Activated CD8-positive, alpha-beta memory T cell treated with anti-CD3 and anti-CD28 coated beads for 4 hours (primary cell): ENCODE measurements at places on chromosomes 7 and 10.

DNA sequence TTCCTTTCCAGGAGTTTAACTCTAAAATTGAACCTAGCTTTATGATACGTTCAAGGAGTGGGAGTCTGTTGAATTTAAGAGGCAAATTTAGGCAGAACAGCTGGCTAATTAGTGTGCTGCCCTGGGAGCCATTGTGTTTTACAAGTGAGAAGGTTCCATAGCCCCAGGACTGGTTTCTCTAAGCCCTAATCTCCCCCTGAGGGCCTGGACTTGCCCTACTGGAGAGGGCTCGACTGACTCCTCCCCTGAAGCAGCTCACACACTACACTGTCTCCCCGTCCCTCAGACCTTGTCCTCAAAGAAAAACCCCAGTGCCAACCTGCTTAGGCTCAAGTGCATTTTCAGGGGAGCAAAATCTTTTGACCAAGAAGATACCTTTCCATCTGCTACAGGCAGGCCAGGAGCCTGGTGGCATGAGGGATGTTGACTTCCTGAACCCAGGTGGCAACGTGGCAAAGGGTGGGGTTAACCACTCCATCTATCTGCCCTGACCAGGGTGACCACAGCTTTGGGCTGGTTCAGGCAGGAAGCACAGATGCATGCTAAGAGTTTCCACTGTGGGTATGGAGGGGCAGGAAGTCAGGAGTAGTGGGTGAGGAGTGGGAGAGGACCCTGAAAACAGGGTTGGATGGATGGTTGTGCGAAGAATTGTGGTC lies 68.9 kb upstream of the CARD11 start:
- no peak for DNase-seq

GRCh38 chr7:92282221-92282814 lies 36.5 kb downstream of the ANKIB1 start:
- no peak for DNase-seq

DNA sequence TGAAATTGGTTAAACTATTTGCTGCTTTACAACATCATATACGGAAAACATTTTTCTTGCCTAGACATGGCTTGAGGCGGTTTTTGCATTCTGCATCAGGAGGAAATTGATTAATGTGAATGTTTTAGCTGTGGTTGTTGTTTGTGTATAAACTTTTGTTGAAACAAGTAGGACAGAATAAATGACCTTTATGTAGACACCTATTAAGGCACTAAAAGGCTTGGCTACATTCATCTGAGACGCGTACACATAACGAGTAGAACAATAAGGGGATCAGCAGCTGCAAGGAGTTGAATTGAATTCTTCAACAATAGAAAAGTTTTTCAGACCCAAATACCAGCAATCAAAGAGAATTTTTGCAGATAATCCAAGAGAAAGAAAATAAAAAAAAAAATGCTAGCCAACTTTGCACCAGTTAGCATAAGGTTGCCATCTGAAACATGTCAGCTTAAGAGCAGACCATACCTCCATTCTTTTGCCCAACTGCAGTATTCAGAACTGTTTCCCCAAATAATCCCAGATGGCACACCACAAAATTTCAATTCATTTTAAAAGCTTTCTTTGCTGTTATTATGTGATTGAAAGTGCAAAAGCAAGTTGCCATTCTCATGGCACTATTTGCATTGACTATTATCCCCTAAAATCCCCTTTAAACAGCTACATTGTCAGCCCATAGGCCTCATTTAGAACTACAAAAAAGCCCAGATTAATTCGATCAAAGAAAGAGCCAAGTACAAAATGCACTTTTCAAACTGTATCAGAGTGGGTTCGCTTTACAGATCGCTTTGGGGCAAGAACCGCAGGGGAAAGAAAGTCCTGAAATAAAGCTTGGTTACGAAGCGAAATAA lies 49.6 kb downstream of the GCC1 start:
- no peak for DNase-seq

GRCh38 chr10:22712211-22712955 lies 2.0 kb downstream of the PIP4K2A start:
- DNase-seq = no peak

DNA sequence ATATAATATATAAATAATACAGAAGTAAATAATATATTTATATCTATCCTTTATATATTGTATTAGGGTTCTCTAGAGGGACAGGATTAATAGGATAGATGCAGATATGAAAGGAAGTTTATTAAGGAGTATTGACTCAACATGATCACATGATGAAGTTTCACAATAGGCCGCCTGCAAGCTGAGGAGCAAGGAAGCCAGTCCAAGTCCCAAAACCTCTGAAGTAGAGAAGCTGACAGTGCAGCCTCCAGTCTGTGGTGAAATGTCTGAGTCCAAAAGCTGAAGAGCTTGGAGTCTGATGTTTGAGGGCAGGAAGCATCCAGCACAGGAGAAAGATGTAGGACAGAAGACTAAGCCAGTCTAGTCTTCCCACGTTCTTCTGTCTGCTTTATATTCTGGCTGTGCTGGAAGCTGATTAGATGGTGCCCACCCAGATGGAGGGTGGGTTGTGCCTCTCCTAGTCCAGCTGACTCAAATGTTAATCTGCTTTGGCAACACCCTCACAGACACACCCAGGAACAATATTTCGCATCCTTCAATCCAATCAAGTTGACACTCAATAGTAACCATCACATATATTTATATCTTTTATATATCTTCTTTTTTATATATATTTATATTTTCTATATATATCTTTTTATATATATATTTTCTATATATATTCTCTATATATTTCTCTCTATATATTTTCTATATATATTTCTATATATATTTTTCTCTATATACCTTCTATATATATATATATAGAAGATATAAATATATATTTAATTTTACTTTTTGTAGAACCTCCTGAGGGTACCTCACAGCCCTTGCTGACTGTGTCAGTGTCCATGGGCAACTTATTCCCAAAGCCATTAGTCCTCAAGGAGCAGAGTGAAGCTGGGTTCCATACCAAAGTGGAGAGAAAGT lies 24.6 kb upstream of the AKR1B10 start:
- no peak for DNase-seq

- DNase-seq = no peak
Measured at GRCh38 chr10:97066877-97067555, 118.7 kb downstream of the SLIT1 start.

GRCh38 chr10:131635564-131636015 lies 265.2 kb upstream of the PPP2R2D start:
- no peak for DNase-seq

GRCh38 chr10:124271676-124272075 lies 147.0 kb downstream of the OAT start:
- DNase-seq = no peak

GRCh38 chr7:42854571-42855118 lies 57.2 kb downstream of the C7orf25 start:
- DNase-seq = no peak

DNA sequence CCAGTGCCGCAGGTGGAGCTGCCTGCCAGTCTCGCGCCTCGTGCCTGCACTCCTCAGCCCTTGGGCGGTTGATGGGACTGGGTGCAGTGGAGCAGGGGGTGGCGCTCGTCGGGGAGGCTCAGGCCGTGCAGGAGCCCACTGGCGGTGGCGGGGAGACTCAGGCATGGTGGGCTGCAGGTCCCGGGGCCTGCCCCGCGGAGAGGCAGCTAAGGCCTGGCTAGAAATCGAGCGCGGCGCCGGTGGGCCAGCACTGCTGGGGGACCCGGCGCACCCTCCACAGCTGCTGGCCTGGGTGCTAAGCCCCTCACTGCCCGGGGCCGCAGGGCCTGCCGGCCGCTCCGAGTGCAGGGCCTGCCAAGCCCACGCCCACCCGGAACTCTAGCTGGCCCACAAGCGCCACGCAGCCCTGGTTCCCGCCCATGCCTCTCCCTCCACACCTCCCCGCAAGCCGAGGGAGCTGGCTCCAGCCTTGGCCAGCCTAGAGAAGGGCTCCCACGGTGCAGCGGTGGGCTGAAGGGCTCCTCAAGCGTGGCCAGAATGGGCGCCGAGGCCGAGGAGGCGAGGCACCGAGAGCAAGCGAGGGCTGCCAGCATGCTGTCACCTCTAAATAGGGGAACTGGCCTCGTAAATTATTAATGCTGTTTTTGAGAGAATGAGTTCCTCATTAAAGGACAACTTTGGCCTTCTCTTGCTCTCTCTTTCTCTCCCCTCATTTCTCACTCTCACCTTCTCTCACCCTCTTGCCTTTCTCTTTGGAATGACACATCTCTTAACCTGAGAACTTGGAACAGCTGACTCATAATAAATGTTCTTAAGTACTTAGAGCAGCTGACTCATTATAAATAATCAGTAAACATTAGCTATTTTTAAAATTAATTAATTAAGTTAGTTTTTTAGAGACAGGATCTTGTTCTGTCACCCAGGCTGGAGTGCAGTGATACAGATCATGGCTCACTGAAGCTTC lies 4.9 kb downstream of the ACADSB start:
- DNase-seq = no peak

- no peak for DNase-seq
Measured at GRCh38 chr10:69387500-69387899, 29.2 kb downstream of the TACR2 start.

- DNase-seq = no peak
Measured at GRCh38 chr10:116201011-116201410, 72.0 kb downstream of the GFRA1 start.

DNA sequence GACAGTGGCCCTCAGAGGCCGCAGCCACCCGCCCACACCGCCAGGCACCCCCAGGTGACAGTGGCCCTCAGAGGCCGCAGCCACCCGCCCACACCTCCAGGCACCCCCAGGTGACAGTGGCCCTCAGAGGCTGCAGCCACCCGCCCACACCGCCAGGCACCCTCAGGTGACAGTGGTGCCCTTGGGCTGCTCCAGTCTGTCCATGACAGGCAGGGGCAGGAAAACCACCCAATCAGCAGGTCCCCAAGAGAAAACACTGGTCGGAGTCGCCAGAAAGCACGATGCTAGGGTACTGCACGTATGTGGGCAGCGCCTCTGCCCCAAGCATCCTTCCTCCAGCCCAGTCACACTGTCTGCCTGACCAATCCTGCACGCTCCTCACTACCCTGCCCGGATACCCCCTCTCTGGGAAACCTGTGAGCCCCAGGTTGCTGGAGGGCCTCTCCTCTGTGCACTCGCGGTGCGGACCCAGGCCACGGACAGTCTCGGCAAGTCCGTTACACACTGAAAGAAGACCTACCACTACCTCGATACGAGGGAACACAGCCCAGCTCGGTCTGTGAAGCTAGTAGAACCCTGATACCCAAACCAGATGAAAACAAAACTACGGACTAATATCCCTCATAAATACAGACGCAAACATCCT lies 11.7 kb upstream of the GPR146 start:
- DNase-seq = no peak

DNA sequence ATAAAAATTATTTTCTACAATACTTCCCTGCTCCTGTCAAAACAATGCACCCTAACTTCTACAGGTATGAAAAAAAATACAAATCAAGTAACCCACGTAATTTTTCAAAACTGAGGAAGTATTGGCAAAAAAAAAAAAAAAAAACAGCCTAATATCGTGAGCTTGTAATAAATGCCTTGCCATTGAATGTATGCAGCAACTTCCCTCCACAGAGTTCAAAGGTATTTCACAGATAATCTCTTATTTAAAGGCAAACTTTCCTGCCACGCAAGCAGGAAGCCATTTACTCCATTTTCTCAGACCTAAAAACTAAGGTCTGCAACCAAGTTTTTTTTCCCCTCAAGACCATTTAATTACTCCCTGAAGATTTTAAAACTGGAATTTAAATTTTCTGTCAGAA lies 642 bp upstream of the AGR2 start:
- DNase-seq = no peak

GRCh38 chr7:50377356-50377755 lies 72.8 kb downstream of the FIGNL1 start:
- DNase-seq = no peak

DNA sequence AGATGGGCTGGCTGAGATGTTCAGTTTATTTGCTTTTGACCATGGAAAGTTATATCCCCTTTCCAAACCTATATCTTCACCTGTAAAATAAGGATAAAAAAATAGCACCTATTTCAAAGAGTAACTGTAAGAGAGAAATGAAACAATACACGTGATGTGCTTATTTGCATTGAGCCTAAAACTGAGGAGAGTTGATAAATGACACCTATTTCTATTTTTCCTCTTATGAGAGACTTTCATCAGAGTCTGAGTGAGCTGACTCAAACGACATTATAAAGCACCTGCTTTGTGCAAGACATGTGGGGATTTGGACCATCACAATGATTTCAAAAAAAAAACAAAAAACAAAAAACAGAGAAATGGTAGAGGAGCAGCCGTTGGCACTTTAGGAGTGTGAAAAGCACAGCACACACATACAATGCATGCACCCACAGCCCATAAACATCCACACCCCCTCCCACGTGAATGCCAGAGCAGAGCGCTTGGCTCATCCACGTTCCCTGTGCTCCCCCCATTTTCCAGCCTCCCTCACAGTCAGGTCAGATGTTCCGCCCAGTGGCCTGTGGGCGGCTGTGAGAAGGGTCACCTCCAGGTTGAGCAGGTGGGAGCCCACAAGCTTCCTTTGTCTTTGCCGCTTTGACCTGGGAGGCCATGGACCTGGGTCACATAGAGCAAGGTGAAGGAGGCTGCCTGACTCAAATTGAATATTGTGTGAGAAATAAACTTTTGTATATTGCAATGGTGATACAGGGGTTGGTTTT lies 253.2 kb upstream of the ZNF32 start:
- no peak for DNase-seq

DNA sequence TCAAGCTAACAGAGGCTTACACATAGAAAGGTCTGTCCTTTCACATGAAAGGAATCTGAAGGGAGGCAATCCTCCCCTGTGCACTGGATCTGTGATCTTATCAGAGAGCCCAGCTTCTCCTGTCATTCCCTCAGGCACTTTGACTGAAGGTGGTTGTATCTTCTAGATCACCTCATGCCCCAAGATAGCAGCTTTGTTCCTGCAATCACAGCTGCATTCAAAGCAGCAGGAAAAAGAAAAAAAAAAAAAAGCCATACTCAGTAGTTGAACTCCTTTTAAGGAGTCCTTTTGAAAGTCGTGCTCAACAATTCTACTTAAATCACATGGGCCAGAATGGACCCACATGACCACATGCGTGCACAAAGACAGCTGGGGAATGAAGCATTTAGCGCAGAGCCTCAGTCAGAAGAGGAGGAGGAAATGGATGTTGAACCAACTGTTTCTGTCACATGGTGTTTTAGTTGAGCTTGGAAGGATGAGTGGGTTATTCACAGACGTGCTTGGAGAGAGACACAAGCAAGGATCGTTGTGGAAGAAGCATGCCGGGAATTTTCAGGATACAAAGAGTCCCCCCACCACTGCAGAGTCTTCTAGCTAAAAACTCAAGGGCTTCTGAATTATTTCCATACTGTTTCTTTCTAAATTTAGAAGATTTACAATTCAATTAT lies 13.0 kb upstream of the PFKP start:
- DNase-seq = no peak

- DNase-seq = no peak
Measured at GRCh38 chr7:35680403-35681013, 14.4 kb downstream of the HERPUD2 start.

- DNase-seq = no peak
Measured at GRCh38 chr7:150378115-150378852, 846 bp upstream of the ZNF775 start.

DNA sequence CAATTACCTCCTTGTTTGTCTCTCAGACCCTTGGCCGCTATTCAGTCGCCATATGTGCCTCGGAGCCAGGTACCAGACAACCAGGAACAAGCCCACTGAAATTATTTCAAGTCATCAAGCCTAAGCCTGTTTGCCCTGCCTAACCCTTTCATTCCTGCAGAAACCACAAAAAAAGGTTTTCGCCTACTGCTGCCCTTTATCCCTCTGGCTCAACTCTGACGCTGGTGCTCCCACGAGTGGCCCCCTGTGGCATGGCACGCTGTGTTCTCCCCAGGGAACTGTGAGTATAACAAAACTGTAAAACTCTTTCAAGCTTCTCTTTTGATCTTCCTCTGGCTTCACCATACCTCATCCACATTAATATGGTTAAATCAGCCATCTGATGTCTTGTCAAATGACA lies 215.7 kb upstream of the CDC14C start:
- no peak for DNase-seq

GRCh38 chr7:44880317-44881018 lies 4.9 kb downstream of the PURB start:
- DNase-seq = no peak
